Effector memory CD8-positive, alpha-beta T cell (primary cell): ENCODE measurements at places on chromosomes 5 and 9.

- no peak for DNase-seq
Measured at GRCh38 chr5:119250946-119251901, 104.6 kb upstream of the TNFAIP8 start.

- DNase-seq: no peak
Measured at GRCh38 chr9:34559624-34560455, 29.7 kb downstream of the CNTFR start.

DNA sequence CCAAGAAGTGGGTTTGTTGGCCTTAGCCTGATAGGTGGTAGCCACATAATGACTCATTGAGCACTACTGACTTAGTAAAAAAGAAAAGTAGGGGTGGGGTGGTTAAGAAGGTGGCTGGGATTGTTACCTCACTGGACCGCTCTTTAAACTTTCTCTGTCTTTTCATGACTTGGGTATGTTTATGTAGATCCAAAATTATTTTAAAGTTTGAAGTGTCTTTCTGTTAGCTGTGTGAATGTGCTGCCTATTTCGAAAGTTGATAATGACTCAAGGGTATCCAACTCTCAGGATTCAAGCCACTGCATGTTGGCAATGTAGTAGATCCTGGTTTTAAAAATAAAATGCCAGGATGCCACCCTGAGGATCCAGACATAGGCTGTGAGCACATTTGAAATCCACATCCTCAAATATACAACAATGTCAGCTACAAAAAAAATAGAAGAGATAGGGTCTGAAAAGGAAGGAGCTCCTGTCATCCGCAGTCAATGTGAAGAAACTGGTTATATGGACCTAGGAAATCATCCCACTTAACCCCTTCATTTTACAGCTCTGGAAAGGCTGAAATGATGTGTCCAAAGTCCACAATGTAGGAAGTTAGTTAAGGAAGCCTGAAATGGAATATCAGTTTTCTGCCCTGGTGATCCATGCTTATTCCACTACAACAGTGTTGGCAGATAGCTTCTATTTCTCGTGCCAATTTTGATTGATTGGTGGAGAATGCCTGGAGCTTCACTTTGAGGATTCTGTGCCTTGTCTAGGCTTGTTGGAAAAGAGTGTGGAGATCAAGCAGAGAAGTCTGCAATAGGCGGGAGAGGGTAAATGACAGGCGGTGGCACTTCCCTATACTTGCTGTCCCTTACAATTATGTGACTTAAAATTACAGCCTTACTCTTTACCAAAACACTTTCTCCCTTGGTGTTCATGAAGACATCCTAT lies 23.4 kb downstream of the ZNF462 start:
- no peak for DNase-seq

DNA sequence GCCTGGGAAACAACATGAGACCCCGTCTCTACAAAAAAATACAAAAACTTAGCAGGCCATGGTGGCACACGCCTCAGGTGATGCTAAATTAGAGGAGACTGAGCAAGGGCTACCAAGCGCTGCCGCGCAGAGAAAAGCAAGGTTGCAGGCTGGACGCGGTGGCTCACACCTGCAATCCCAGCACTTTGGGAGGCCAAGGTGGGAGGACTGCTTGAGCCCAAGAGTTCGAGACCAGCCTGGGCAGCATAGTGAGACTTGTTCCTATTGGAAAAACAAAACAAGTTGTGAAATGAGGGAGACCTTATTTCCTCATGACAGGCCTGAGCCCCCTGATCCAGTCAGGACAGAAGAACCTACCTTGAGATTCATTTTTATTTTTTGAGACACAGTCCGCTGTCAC lies 11.5 kb downstream of the RNF44 start:
- no peak for DNase-seq

GRCh38 chr9:7212101-7212500 lies 454.3 kb downstream of the KDM4C start:
- no peak for DNase-seq

- DNase-seq: no peak
Measured at GRCh38 chr9:71393005-71393404, 271.6 kb upstream of the TRPM3 start.

GRCh38 chr5:96942911-96943310 lies 7.0 kb downstream of the LNPEP start:
- DNase-seq: no peak

GRCh38 chr5:152397581-152397980 lies 7.5 kb downstream of the NMUR2 start:
- no peak for DNase-seq

DNA sequence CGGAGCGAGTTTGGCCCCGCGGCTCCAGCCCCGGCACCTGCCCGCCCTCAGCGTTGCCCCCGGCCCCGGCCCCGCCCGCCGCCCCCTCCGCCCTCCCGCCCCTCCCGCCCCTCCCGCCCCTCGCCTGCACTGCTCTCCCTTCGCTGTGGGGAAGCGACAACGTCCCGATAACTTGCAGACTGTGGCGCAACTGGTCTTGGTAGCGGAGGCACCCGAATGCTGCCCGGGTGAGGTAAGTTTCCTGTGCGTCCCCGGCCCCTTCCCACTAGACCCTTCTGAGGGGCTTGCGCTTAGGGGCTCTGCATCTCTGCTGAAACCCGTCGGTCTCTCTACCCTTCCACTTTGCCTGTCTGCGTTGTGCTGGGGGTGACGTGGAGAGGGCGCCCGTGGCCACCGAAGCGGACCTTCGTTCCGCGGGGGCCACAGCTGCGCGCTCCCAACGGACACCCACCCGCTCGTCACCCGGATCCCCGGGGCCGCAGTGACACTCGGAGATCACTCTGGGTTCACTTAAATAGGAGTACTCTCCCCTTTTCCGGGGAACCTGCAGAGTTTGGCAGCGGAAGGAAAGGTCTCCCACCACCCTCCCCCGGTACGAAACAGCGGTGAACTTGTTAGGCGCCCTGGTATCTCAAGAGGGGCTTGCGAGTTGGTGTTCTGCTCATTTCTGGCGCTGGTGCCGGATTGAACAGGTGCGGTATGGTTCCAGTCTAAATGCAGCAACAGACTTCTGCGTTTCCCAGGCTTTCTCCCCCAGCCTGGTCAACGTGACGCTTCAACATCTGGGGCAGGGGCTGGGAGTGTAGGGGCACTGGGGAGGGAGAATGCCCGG lies 707 bp downstream of the PIP5K1B start:
- no peak for DNase-seq

DNA sequence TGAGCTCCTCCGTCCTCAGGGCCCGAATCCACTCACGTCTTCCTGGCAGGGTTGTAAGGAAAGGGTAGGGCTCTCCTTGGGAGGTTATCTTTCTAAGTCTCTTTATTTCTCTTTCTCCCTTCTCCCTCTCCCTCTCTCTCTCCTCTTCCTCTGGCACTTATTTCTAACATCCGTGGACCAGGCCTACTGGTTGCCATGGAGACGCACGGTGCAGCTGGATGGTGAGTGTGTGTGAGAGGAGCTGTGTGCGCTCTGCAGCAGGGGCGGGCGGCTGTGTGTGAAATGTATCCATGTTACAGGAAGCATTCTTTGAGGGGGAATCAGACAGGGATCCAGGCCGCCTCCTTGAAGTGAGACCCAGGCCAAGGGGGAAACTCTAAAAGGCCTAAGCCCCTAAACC lies 32.2 kb downstream of the PCDH1 start:
- DNase-seq: no peak

DNA sequence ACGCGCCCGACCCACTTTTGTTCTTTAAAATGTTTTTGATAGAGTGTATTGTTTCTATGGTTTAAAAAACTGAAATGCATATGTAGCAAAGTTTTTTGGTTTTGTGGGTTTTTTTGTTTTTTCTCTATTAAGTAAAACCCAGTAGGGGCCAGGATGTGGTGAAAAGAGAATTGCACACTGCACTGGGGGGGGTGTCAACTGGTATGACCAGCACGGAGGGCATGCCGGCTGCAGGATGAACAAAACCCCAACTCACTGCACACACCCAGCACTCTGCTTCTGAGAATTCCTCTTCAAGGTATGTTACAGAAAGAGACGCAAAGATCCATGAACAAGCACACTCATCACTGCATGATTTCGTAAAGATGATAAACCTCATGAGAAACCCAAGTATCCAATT lies 75.0 kb downstream of the STK10 start:
- DNase-seq: peak; percentile 80

DNA sequence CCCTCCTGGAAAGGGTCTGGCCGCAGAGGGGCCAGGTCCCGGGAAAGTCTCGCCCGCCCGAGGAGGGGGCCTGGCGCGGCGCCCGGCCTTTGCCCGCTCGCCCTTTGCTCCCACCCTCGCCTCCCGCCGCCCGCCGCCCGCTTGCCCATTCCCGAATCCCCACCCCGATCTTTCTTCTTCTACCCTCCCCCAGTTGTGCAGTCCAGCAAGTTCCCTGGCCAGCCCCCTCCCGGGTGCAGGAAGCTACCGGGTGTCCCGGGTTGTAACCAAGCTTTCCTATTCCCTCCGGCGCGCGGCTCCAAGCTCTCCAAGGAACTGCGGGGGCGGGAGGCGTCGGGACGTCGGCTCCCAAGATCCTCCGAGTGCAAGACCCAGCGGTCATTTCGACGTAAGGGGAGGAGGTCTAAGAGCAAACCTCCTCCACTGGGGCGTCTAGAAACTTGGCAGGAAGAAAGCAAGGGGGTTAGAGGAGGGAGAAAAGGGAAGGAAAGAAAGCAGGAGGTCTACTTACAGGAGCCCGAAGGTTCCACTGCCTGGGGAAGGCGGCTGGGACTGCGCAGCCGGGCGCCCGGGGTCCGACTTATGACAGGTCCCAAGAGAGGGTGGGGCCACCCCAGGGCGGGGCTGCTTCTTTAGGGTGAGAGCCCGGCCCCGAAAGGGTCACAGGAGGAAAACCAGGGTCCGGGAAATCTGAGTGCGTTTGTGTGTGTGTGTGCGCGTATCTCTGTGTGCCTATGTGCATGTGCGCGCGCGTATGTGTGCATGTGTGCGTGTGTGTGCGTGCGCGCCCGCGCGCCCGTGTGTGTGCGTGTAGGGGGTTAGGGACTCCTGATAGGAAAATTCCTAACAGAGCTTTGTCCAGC lies at the start of gene PTGR1:
Gene PTGR1 (minus strand): TSS at position 556 of the 863 bp plus-strand sequence. CDS start 2,225 bp downstream, outside the sequence.
- DNase-seq: no peak

DNA sequence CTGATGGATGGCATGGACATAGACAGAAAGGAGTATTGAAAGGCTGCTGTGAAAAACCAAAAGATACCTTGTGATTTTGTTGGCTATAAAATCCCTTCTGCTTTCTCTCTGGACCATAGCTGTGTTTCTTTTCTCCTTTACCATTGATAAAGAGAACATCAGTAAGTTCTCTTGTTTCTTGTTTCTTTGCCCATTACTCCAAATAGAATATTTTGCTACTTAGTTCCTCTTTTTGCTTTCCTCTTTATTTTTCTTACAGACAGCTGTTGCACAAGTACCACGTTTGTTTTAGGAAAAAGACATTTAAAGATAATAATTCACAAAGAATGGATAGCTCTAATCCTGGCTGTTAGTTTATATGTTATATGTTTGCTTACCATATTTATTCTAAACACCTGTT lies 1129.2 kb downstream of the DTWD2 start:
- no peak for DNase-seq

- DNase-seq: no peak
Measured at GRCh38 chr5:1009359-1010180, 968 bp downstream of the NKD2 start.

GRCh38 chr9:17624571-17624970 lies 45.7 kb downstream of the SH3GL2 start:
- DNase-seq: no peak

GRCh38 chr5:37637165-37637845 lies 202.5 kb downstream of the GDNF start:
- no peak for DNase-seq

DNA sequence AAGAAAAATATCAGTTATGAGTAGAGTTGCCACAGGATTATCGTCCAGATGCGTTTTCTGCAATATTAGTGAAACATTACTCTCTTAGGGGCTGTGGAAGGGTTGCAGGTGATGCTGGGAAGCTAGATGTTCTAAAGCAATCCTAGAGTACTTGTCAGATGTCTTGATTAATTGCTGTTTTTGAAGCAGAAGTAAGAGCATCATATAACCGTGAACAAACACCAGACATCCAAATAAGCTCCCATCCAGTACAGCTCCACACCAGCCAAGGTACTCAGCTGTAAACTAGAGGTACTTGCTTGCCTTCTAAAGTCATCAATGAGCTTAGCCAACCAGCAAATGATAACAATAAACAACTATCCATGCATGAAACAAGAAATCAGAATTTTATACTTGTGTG lies 131.1 kb downstream of the ST8SIA4 start:
- DNase-seq: no peak

DNA sequence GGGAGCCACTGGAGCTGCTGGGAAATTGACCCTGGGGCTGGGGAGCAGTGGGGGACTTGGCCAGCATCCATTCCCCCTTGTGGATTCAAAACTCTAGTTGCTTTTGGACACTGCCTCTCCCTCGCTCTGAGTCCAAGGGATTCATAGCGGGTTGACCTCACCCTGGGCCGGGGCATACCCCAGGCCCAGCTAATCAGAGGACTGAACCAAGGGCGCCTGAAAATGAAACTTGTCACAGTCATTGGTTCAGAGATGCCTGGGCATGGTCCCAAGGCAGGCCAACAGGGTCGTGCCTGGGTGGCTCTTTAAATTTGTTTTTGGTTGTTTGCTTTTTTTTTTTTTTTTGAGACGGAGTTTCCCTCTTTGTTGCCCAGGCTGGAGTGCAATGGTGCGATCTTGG lies 22.6 kb downstream of the STK10 start:
- DNase-seq: no peak

DNA sequence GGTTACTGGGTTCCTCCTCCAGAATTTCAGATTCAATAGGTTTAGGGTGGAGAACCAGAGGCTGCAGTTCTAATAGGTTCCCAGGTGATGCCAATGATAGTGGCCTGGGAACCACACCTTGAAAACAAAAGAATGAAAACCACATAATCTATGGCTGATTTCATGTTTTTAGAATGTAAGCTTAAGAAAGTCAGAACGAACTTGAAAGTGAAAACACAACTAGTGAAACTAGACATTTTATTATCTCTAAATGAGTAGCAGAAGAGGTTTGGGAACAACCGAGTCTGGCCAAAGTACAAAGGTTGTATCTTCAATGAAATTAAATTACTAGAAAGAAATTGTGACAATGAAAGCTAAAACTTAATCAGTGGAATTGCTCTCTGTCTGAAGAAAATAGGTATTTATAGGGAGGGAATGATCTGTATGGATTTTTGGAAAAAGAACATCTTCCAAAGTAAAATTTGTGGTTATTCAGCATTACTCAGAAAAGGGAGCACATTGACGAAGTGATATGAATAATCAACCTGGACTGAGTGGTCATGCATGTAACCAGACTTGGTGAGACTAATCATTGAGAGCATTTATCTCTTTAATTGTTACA lies 24.9 kb upstream of the CEP120 start:
- no peak for DNase-seq

DNA sequence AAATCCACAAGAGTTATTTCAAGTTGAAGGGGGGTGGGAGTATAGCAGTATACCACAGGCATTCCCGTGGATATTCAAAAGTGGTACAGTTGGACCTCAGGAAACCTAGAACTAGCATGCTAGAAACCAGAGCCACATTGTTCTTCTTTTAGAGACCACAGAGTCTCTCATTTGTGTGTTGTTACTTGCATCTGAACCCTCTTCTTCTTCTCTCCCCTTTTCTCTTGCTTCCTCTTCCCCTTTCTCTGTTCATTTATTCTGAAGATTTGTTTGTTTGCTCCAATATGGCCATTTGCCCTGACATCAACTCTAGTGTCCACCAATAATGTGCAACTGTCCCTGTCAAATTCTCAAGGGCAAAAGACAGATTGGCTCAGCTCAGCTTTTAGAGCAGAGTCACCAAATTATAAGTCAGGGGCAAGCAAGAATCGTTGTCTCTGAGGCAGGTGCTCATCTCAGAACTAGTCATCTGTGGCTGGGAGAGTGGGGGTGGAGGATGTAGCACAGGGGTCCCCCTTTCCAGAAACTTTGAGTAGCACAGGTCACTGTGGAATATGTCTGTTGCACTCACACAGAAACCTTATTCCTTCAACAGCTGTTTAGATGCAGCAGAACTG lies 321.1 kb downstream of the ARRDC3 start:
- no peak for DNase-seq

- DNase-seq: no peak
Measured at GRCh38 chr9:110207071-110207641, 803 bp downstream of the C9orf152 start.
